D721Med (cell line): ENCODE measurements at places on chromosomes 11 and 22.

DNA sequence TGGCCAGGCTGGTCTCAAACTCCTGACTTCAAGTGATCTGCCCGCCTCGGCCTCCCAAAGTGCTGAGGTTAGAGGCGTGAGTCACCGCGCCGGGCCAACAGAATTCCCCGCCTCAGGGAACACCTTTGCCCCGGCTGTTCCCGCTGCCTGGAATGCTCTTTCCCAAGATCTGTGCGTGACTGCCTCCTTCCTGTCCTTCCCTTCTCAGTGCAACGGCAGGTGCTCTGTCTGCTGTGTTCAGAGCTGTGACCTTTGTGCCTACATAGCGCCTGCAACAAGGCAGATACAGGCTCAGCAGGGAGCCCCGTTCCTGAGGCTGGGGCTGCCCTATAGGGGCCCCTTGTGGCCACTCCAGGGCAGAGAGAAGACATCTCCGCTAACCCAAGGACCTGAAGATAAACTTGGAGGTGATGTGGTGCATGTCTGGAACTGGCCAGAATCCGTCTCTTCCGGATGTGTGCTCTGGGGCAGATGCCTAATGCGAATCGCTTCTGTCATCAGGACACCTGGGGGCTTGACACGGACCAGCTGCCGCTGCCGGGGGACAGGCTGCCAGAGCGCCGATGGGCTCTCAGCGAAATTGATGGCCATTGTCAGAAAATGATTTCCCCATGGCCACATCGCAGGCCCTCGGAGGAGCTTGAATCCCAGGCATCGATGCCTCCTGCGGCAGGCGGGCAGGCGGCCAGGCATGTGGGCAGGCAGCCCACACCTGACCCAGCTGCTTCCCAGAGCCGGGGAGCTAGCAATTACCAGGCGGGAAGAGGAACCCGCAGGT, 43.5 kb upstream of the TCF20 start:
- DNase-seq = no peak

DNA sequence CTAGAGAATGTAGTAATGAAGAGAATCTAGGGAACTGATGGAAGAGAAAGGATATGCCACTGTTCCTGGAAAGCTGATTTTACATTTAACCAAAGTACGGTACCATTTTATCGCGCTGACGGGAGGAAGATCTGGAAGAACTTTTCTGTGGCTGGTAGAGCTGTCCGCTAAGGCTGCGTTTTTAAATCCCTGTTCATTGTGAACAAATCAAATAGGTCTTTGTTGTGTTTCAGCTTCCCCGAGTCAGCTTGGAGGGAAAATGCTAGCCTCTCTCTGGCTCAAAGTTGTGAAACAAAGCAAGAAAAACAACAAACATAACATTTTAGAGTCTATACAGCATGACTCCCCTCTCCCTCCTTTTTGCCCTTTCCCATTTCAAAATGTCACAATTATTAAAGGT, 34.4 kb downstream of the FBXO7 start:
- DNase-seq = no peak

DNA sequence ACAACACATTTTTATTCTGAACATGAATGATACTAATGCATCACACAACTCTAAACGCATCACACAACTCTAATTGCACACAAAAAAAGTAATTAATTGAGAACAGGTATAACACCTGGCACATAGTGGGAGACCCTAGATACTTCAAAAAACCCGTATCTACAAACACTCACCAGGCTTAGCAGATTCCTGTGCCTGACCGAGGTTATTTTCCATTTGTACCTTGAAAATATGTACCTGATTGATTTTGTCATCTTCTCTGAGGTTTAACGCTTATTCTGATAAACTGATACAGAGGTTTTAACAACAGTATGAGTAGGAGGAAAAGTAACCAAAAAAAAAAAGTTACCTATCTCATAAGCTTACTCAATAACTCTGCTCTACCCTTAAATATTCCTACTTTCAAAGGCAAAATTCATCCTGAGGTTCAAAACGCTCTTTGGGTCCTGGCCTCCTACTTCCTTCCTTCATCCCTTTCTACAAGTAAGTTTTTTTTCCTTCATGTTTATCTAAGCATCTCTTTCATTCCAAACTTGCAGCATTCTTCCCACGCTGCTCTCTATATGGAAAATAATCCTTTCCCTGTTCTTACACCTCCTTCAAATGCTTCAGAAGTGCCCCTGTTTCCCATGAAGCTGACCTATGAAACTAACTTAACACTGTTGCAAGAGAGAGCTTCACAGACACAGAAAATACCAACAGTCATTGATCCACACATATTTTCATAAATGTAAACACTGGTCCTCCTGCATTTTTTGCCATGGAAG, 73.3 kb downstream of the ETS1 start:
- no peak for DNase-seq

- DNase-seq = no peak
Measured at GRCh38 chr11:102368472-102368871, 21.5 kb downstream of the BIRC2 start.

GRCh38 chr11:32526760-32527159, 56.9 kb upstream of the EIF3M start:
- DNase-seq = no peak

- DNase-seq = no peak
Measured at GRCh38 chr11:116070520-116070919, 566.3 kb upstream of the CADM1 start.

GRCh38 chr11:113632981-113633380, 73.1 kb downstream of the TMPRSS5 start:
- no peak for DNase-seq

- no peak for DNase-seq
Measured at GRCh38 chr11:7020183-7020917, at the start of the genes NLRP14 and ZNF214. Gene NLRP14 (plus strand): TSS chr11:7020479. CDS start chr11:7038587, 18,108 bp downstream. Gene ZNF214 (minus strand): TSS chr11:7020346. CDS start chr11:7002835, 17,511 bp downstream.

DNA sequence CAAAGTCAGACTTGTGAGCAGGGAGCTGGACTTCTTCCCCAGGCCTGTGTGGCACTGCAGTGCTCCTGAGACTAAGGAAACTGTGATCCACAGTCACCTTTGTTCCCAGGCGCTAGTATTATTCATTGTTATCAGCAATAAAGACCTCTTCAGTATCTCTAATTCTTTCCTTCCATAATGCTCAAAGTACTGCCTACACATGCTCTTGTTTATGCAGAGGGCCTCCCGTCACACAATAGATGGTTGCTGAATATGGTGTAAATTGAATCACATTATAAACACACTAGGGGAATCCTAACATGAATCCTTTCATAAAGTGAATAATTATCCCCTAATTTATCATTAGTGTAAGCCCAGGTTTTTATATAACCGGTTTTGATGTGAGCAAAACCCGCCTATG, 493.3 kb downstream of the BUD13 start:
- no peak for DNase-seq

DNA sequence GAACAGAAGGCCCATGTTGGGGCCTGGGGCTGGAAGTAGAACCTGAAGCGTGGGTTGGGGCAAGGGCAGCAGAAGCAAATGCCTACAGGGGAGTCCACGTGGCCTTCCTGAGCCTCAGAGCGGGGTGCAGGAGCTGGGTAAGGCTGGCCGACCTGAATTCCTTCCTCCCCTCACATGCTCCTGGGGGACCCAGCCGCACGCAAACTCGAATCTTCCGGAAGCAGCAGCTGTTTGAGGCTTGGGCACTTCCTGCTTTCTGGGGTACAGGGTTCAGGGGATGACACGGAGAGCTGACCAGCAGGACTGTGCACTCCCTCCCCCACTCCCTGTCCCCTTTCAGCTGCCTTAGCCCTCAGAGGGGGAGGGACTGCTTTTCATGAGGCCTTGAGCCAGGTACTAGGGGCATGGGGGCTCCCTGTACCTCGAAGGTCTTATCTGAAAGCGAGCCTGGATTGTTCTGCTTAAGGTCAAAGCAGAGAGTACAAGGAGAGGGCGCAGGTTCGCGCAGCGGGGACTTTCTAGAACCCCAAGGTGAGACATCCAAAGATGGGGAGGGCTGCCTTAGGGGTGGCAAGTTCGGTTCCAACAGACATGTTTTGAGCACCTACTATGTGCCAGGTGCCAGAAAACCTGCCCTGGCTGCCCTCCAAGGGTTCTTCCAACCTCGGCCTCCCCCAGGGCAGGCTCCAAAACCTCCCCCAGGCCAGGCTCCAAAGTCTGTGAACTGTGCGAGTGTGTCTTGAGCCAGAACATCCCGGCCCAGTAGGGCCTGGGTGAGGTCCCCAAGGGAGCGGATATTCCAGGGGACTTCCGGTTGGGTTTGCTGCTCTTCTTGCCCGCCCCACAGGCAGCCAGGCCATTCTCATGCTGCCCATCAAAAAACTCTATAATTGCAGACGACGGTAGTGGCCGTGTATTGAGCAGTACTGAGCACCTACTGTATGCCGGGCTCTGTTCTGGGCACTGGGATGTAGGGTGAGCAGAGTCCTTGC, 1.7 kb downstream of the NCF4 start:
- DNase-seq = no peak

DNA sequence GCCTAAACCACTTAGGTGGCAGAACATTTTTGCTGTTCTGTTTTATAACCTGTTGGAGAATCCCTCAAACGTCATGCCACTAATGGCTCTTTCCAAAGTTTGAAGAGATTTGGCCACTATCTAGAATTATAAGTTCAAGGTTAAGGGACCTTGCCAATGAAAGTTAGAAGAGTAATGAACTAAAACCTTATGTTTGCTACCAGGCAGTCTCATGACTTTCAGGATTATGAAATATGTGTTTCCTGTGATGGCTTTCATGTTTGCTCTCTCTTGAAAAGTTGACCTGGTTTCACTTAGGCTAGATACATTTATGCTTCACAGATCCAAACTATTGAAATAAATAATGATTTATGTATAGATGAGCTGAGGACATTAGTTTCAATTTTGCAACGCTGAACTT, 340.0 kb downstream of the LRRC4C start:
- no peak for DNase-seq

DNA sequence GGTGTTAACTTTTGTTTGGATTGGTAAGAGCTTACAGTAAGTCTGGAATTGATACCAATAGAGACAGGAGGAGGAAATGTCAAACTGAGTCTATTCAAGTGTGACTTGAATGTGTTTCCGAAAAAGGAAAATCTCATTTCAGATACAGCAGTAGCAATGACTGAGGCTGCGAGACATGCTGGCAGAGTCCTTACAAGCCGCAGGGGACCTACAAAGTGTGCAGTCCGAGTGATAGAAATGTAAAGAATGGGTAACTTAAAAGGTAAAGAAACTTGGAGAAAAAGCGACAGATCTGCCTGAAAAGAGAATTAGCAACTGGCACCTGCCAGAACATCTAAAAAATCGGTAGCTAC, 444 bp downstream of the CWF19L2 start:
- no peak for DNase-seq

- no peak for DNase-seq
Measured at GRCh38 chr22:17162731-17163130, 3.7 kb upstream of the HDHD5 start.

GRCh38 chr11:8832571-8833260, 78.3 kb upstream of the AKIP1 start:
- peak; percentile 54 for DNase-seq

DNA sequence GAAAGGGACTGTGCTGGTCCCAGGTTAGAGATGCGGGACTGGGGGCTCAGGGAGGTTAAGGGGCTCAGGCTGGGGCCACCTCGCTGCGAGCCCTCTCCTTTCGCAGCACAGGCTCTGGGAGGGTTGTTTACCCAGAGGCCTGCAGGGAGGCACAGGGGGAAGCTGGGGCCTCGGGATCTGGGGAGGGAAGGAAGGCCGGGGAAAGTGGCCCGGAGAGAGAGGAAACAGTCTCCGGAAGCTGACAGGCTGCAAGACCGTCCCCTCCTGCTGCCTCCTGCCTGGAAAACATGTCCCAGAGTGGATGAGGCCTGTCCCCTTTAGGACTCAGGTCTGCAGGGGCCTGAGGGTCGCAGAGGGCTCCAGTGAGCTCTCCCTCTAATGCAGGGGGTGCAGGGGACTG, 45.4 kb downstream of the MYO7A start:
- no peak for DNase-seq

DNA sequence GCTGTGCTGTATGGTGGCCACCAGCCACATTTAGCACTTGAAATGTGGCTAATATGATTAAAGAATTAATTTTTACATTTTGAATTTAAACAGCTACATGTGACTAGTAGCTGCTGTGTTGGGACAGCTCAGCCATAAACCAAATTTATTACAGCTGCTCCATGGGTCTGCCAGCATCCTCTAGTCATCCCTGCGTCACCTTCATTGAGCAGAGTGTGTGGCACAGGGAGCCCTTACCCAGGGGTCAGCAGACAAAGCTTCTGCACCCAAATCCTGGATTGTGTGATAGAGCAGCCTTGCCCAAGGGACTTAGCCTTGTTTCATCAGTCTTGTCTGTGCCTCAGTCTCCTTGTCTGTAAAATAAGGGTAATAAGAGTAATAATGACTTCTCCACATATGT, 19.4 kb upstream of the ACCSL start:
- no peak for DNase-seq

- DNase-seq = no peak
Measured at GRCh38 chr11:85180528-85180927, 446.6 kb downstream of the DLG2 start.

GRCh38 chr11:119545978-119546915, 123.3 kb upstream of the THY1 start:
- no peak for DNase-seq

- no peak for DNase-seq
Measured at GRCh38 chr22:39675947-39676346, 105.4 kb downstream of the CACNA1I start.

- DNase-seq = no peak
Measured at GRCh38 chr11:70026726-70027125, 51.4 kb upstream of the ANO1 start.

DNA sequence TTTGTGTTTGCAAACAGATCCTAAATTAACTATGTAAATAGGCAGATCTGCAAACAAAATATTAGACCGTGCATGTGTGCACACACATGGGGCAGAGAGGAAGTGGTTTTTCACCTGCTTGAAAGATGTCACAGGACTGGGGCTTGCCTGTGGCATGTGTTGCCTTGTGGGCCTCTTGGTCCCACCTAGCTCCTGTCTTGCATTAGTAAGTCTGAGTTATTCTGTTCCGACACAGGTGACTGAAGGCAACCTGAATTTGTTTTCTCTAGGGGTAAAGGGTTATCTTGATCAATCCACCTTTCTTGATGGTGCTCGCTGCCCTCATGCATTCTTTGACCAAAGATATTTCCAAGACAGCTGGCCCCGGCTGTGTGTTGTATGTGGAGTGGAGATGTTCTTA, 667.5 kb downstream of the NTM start:
- no peak for DNase-seq

GRCh38 chr22:35386670-35387288, 5.9 kb downstream of the HMOX1 start:
- DNase-seq = no peak

- peak; percentile 71 for DNase-seq
Measured at GRCh38 chr22:17258015-17258787, 39.0 kb upstream of the ADA2 start.

GRCh38 chr11:355581-356458, 13.5 kb upstream of the B4GALNT4 start:
- no peak for DNase-seq

GRCh38 chr22:41976070-41976901, 7.0 kb downstream of the SEPTIN3 start:
- peak; percentile 57 for DNase-seq

- no peak for DNase-seq
Measured at GRCh38 chr11:110750100-110750499, 37.9 kb upstream of the ARHGAP20 start.

GRCh38 chr11:70721006-70721405, 322.7 kb downstream of the CTTN start:
- no peak for DNase-seq

- no peak for DNase-seq
Measured at GRCh38 chr22:11360632-11361031, 4167.4 kb upstream of the OR11H1 start.

- no peak for DNase-seq
Measured at GRCh38 chr11:9138133-9138453, 46.7 kb upstream of the SCUBE2 start.

- DNase-seq = no peak
Measured at GRCh38 chr11:57619331-57619730, 21.8 kb downstream of the SERPING1 start.
